T-helper 2 cell treated with Interferon-gamma antibody and Interleukin-4, amounts not matched to agents 5 μg/mL and 100 μg/mL, for 36 hours (primary cell): ENCODE measurements at places on chromosomes 16 and 17.
A peak's percentile ranks its signal among the peaks of the same experiment; 100 is the strongest.

- DNase-seq: peak; percentile 88
Observed at GRCh38 chr17:4658478-4659305, 17.2 kb upstream of the ALOX15 start.

GRCh38 chr16:85046472-85046916 is 18.9 kb downstream of the KIAA0513 start:
- no peak for DNase-seq

GRCh38 chr16:66516509-66516807 is 33.5 kb downstream of the TK2 start:
- DNase-seq: no peak

DNA sequence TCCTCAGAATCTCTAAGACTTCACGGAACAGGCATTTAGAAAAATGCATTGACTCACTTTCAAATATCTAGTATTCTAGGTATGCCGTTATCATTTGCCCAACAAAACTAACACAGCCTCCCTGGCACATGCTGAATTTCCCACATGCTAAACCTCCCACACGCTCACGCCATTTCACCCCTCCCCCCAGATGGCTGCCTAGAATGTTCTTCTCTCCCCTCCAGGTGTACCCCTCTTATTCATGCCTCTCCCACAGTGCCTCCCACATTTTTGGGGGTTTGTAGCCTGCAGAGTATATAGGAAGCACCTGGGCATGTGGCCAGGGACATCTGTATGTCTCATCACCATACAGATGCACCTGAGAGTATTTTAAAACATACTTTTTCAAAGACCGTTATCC is 38.2 kb upstream of the ICAM2 start:
- DNase-seq: no peak

GRCh38 chr17:82316651-82317393 is 586 bp downstream of the CD7 start:
- no peak for DNase-seq

- DNase-seq: no peak
Observed at GRCh38 chr17:9331279-9332131, 244.1 kb downstream of the STX8 start.

DNA sequence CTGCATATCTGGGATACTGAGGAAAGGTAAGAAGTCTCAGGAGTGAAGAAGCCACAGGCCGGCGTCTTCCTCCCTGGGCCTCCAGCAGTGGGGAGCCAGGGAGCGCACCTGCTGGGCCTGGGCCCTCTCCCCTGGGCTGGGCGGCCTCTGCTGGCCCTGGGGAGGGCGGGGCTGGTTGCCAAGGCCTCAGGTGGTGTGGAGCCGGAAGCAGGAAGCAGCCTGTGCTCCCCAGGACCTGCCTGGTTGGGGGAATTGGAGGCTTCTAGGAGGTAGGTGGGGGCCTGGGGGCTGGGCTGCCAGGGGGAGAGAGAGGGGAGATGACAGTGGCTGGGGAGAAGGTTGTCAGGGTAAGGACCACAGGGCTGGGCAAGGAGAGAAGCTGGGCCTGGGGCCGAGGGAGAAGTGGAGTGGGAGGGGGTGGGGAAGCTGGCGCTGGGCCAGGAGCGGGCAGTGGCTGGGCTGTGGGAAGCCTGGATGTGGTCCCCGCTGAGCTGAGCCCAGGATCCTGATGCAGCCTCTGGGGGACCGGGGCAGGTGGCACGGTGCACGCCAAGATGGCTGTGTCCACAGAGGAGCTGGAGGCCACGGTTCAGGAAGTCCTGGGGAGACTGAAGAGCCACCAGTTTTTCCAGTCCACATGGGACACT is at the start of gene SMIM22:
TSS of gene SMIM22 (plus strand) at position 189 of the 647 bp plus-strand sequence. CDS start at position 555, 366 bp downstream.
- no peak for DNase-seq

GRCh38 chr17:77604301-77604972 is 354.1 kb upstream of the TNRC6C start:
- no peak for DNase-seq

DNA sequence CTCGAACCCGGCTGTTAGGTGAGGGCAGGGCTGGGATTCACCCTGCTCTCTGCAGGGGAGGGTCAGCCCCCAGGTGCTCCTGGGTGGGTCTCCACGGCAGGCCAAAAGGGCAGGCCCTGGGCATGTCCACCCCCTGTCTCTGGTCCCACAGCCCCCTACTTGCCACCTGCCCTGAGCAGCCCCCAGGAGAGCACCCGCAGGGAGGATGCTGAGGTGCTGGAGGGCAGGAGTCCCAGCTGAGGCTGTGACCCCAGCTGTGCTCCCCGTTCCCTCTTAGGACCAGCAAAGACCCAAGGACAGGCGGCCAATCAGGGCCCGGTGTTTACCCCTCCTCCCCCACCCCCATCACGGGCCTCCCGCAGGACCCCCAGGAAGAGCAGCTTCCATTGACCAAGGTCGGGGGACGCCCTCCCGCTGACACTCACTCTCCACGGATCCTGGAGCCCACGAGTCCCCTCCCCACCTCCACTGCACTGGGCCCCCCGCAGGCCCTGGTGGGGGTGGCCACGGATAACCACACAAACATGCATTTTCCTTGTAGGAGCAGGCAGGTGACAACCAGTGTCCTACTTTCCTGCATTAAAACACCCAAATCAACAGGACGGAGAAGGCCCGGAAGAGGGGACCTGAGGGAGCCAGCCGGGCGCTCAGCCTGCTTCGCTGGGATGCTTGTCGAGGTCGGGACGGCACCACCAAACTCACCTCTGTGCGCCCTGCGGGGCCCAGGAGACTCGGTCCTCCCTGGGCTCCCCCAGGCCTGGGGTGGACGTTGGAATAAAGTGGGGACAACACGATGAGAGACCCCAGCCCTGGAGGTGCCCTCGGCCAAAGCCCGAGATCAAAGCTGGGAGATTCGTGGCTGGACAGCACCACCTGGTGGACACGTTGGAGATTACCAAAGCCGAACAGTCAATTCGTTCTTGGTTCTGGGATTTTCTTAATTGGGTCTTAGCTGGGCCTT is 22.5 kb upstream of the ENPP7 start:
- DNase-seq: peak; percentile 29

DNA sequence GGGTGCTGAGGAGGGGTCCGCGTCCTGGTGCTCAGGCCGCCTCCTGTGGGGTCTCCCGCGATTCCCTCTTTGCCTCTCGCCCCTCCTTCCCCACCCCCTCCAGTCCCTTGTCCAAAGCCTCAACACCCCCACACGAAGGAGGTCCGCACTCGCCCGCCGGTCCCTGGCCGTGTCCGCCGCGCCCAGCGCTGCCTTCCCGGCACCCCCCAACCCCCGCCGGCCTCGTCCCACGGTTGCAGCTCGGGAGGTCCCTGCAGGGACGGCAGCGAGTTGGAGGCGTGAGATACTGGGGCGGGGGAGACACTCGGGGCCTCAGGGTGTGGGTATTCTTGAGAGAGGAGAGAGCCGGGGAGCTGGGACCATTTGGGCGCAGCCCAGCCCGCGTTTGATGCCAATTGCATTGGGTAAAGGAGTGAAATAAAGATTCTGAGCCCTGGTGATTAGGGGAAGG is 468 bp downstream of the FLYWCH2 start:
- DNase-seq: no peak

- DNase-seq: no peak
Observed at GRCh38 chr17:75273977-75274708, 3.1 kb upstream of the MIF4GD start.

DNA sequence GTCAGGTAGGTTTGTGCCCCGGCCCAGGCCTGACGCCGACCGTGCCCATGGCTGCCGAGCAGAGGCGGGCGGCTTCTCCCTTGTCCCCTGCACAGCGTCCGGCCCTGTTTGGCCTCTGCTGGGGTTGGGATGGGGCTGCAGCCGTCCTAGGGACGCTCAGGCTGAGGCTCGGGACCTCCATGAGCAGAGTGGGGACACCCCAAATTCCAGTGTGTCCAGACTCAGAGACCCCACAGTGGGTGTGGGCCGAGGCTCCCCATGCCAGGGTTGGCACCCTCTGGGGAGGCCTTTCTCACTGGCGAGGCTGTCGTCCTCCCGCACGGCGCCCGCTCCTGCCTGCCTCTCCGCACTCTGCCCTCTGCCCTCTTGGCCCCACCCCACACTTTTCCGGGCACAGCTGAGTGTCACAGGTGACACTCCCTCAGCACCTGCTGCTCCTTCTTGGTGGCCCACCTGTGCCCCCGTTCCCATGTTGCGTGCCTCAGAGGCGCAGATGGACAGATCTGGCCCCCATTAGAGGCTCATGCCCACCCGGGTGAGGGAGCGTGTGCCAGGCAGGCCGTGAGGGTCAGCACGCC is 16.1 kb downstream of the TRAF7 start:
- DNase-seq: no peak

- no peak for DNase-seq
Observed at GRCh38 chr17:31294820-31295488, 2.1 kb downstream of the OMG start.

- peak; percentile 30 for DNase-seq
Observed at GRCh38 chr17:20073055-20073979, 64.2 kb downstream of the SPECC1 start.

DNA sequence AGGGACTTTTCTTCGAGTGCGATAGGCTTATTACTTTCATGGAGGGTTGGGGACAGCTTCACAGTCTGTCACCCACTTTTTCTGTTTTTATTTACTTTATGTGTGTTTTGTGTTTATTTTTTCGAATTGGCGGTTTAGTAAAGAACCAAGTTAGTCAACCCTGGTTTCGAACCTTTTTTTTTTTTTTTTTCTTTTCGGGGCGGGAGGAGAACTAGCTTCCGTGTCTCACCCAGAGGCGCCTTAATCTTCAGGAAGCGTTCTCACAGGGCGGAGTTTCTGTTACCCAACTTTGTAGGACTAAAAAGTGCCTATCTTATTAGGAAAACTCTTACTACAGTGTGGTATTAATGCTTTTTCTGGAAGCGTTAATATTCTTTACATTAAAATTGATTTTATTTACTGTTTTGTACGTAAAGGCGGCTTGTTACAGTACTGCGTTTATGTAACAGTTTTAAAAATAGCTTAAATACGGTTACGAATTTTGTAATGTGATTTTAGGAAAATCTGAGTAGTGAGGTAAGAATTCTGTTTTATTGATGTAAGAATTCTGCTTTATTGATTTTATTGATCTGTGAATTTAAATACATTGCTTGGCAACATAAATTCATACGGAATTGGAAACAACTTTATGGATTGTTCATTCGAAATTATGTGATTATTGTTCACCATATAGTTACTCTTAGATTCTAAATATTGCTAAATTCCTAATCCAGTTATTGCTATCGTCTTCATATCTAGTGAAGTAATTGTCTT is 885 bp downstream of the ZNF207 start:
- no peak for DNase-seq

- no peak for DNase-seq
Observed at GRCh38 chr17:51947160-51947735, 211.3 kb downstream of the CA10 start.

GRCh38 chr17:82943751-82944150 is 103.9 kb upstream of the ZNF750 start:
- no peak for DNase-seq

DNA sequence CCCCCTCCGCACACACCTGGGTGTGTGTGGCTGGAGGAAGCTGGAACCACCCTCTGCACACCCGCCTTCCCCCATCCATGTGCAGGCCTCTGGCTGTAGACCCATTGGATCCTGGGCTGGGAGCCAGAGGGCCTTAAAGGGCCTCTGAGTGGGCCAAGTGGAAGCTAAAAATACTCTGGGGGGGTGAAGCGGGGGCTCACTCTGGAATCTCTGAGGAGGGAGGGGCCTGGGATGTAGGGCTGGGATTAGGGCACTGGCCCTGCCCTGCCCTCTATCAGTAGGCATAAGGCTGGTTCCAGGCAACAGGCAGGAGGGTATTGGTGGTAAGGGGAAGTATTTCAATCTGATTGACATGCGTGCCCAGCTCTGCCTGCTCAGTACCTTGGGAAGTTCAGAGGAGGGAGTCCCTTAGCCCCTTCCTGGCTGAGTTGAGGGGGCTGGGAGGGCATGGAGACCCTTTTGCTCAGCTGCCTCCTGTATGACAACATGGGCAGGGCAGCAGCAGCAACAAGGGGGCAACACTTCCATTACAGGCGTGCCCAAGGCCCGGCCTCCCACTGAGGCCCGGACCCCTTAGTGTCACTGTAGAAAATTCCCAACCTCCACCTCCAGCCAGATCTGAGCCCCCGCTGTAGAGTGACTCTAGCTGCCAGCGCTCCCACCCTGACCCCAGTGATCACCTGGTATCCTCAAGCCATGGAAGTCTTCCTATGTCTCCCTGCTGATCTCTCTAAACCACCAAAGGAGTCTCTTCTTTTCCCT is 5.2 kb downstream of the ITGA3 start:
- no peak for DNase-seq
